ENCODE measurements at places on chromosomes 3 and 15. TPM values are rescaled to one million over a fixed set of nuclear protein-coding genes. Genes with fewer than 3 reads are reported as not detected.

EFL1 gene
- total RNA-seq = 18.6 TPM

COL7A1 gene
- 0.84 TPM for total RNA-seq

TXNRD3 gene
- 3.1 TPM for total RNA-seq

NR2E3 gene
- not detected for total RNA-seq

KLF13 gene
- 115 TPM for total RNA-seq

SLC38A3 gene
- total RNA-seq = not detected

DNA sequence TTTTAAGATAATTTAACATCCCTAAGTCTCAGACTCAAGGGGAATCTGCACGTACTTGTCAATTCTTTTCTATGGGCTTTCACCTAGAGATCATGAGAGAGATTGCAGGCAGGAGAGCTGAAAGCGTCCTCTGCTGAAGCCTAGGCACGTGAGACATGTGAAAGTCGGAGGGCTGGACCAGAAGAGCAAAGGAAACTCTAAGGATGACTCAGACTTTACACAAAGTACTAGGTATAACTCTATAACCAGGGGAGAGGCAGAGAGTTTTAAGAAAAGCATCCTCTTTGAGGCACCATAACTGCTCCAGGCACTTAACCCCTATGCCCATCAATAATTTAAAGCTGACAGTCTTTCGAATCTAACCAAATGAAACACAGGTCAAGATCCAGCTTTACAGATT lies 436.6 kb downstream of the VGLL3 start:
- no peaks in the 10 kb centered on the region for H3K36me3 ChIP-seq
- DNase-seq = no peak
- no peak overlapping the region for H3K27ac ChIP-seq
- H3K4me1 ChIP-seq = no peaks in the 10 kb centered on the region
- H3K27me3 ChIP-seq = no peaks in the 10 kb centered on the region
- H3K4me3 ChIP-seq = no peak overlapping the region

DNA sequence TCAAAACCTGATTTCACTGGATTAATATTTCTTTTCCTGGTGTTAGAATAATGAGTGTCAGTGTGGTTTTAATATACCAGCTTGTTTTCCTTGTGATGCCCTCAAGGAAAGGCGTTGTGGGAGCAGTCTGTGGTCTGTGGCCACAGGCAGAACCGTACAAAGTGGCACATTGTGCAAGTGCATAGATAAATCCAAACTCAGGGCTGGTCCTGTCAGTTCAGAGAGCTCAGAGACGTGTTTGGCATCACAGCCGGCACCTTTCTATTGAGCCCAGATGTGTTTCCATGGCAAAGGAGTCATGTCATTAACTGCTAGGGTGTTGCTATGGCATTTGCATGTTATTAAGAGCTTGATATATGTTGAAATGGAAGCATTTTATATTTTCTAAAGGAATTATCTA lies 289.9 kb upstream of the RASGRP1 start:
- H3K27me3 ChIP-seq = peaks cover 17% of the 10 kb centered on the region
- no peaks in the 10 kb centered on the region for H3K4me1 ChIP-seq
- H3K4me3 ChIP-seq = no peak overlapping the region
- no peak for DNase-seq
- no peak overlapping the region for H3K27ac ChIP-seq

DNA sequence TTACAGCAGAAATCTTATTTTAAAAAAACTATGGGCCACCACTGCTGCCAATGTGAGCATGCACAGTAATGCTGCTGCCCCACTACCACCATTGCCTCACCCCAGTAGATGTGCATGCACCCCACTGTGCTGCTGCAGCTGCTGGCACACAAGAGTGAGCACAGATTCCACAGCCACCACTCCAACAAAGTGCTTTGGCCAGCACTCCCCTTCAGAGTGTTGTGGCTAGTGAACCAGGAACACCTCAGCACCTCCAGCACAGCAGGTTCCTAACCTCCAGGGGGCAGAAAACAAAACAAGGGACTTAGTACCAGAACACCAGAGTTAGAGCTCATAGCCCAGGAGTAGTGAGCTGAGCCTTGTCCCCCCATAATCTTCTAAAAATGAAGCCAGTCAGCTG lies 629.6 kb downstream of the PYDC2 start:
- DNase-seq = no peak
- no peaks in the 10 kb centered on the region for H3K4me1 ChIP-seq
- H3K4me3 ChIP-seq = no peak overlapping the region
- H3K27me3 ChIP-seq = no peaks in the 10 kb centered on the region

GRCh38 chr3:192933779-192934460 lies 16.3 kb upstream of the MB21D2 start:
- no peaks in the 10 kb centered on the region for H3K4me1 ChIP-seq
- no peaks in the 10 kb centered on the region for H3K36me3 ChIP-seq

DNA sequence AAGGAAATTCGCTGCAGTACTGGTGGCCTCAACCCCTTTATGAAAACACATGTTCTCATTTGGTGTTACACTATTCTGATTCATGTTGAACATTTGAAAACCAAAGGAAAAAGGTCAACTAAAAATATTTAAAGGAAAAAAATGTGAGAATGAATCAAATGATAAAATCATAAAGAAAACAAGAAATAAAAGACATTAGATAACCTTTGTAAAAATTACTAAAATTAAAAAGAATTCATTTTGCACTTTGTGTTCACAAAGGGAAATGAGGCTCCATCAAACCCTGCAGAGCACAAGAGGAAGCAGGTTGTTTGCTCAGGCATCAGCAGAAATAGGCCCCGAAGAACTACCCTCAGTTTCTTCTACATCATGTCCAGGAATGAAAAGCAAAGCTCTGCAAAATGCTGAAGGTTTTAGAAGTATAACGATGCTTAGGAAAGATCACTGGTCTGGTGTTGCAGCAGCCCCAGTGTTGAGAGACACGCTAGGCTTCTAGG lies 41.2 kb downstream of the MAP4 start:
- no peaks in the 10 kb centered on the region for H3K36me3 ChIP-seq
- H3K27me3 ChIP-seq = no peaks in the 10 kb centered on the region
- no peaks in the 10 kb centered on the region for H3K4me1 ChIP-seq

GRCh38 chr3:81760215-81760614 lies 1.2 kb downstream of the GBE1 start:
- no peaks in the 10 kb centered on the region for H3K27me3 ChIP-seq

DNA sequence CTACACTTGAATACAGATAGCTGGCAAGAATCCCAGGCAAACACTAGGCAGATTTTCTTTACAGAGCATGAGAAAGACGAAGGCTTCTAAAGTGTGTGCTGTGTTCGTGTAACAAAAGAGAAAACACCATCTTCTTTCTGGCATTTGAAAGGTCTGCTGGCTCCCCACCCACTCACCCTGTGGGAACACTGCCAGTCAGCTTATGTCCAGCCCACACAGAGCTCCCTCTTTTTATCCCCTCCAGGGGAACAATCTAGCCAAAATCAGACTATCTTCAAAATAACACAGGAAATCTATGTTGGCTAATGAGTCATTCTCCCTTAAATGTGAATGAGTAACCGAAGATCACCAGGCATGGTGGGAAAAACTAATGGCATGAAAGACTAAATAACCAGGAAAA lies 45.6 kb upstream of the PAQR5 start:
- no peak overlapping the region for H3K27ac ChIP-seq
- H3K27me3 ChIP-seq = no peaks in the 10 kb centered on the region
- no peak overlapping the region for H3K4me3 ChIP-seq
- DNase-seq = no peak

DNA sequence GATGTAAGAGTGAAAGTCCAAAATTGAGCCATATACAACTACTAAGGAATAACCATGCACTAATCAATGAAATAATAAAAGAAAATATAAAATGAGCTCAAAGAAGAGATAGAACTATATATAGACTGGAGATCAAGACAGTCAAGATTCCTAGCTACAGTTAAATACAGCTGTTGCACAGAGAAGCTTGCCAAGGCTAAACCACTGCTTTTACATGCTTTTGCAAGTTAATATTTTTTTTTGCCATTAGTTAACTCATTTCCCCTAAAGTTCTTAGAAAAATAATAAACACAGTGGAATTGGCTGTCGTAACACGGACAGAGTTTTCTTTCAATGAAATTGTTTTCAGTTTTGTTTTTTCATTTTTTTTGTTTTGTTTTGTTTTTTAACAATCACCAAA lies 123.0 kb downstream of the VGLL3 start:
- no peak overlapping the region for H3K4me3 ChIP-seq
- H3K4me1 ChIP-seq = no peaks in the 10 kb centered on the region
- DNase-seq = no peak
- H3K36me3 ChIP-seq = no peaks in the 10 kb centered on the region
- H3K27ac ChIP-seq = no peak overlapping the region
- H3K27me3 ChIP-seq = no peaks in the 10 kb centered on the region

DNA sequence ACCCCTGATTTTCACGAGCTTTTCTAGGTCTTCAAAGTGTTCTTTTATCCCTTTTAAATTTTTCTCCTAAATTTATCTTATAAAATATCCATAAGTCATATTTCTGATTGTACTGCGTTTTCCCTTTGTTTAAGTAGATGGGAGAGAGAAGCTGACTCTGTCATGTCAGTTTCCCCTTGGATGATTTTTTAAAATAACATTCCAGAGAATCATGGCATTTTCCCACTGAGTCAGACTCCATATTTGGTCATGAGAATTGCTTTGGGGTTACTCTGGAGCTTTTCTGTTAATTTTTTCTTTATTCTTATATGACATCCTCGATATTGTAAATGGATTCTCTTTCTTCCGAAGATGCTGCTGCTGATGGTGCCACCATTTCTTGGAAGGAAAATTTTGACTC lies 28.6 kb upstream of the UMPS start:
- H3K4me1 ChIP-seq = no peaks in the 10 kb centered on the region
- H3K4me3 ChIP-seq = no peak overlapping the region
- no peak for DNase-seq
- H3K36me3 ChIP-seq = no peaks in the 10 kb centered on the region
- H3K27ac ChIP-seq = no peak overlapping the region

- no peak overlapping the region for H3K27ac ChIP-seq
- H3K4me3 ChIP-seq = no peak overlapping the region
- no peaks in the 10 kb centered on the region for H3K27me3 ChIP-seq
- DNase-seq = no peak
- peaks cover 7% of the 10 kb centered on the region for H3K4me1 ChIP-seq
Measured at GRCh38 chr3:16056217-16056616, 118.3 kb upstream of the GALNT15 start.

GRCh38 chr3:50355829-50356552 lies 3.3 kb downstream of the TMEM115 start:
- peak overlapping the region; percentile 13 for H3K27ac ChIP-seq
- no peak for DNase-seq
- H3K36me3 ChIP-seq = peaks cover 18% of the 10 kb centered on the region
- peaks cover 54% of the 10 kb centered on the region for H3K4me1 ChIP-seq
- no peaks in the 10 kb centered on the region for H3K27me3 ChIP-seq
- H3K4me3 ChIP-seq = no peak overlapping the region

DNA sequence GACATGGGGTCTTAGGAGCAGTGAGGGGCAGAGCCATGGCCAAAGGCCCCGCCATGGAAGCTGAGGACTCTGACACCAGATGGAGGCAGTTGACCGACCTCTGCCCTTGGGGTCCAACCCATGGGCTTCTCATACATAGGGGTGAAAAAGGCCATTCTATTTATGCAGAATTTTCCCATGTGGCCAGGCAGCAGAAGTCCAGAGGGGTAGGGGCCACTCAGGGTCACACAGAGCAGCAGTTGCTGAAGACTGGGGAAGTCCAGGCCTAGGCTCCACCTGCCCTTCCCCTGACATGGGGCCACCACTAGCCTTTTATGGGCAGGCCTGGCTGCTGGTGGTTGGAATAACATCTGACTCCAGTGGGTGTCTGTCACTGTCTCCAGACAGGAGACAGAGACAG lies 6.4 kb downstream of the PRSS50 start:
- no peak for DNase-seq
- no peak overlapping the region for H3K27ac ChIP-seq
- H3K36me3 ChIP-seq = no peaks in the 10 kb centered on the region
- no peaks in the 10 kb centered on the region for H3K4me1 ChIP-seq

- H3K4me1 ChIP-seq = no peaks in the 10 kb centered on the region
- no peak for DNase-seq
- H3K36me3 ChIP-seq = peaks cover 22% of the 10 kb centered on the region
- no peak overlapping the region for H3K4me3 ChIP-seq
Measured at GRCh38 chr15:99993262-99993661, 260.0 kb upstream of the LYSMD4 start.

DNA sequence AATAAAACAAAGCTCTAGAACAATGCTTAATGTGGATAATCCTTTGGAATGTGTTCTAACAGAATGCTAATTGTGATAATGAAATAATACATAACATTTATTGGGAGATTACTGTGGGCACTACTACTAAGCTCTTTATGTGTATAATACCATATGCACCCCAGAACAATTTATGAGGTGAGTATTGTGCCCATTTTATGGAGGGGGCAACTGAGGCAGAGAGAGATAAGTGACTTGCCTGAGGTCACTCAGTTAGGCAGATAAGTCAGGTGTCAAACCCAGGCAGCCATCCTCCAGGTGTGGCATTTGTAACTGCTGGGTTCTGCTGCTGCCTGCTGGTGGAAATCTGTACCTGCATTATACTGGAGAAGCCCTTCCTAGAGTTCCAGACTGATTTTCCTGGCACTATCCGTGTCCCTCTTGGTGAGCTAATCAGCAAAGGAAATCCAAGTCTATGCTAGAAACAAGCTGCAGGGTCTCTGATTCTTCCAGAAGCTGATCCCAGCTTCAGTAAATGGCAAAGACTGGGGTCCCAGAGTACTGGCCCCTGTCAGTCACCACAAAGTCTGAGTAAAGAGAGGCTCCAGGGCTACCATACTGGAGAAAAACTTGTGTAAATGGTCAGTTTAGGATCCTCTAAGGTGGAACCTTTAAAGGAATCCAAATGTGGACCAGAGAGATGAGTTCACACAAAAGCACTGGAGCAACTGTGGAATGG lies 22.6 kb upstream of the RBP1 start:
- H3K36me3 ChIP-seq = no peaks in the 10 kb centered on the region
- no peaks in the 10 kb centered on the region for H3K4me1 ChIP-seq
- H3K4me3 ChIP-seq = no peak overlapping the region
- no peak overlapping the region for H3K27ac ChIP-seq

DNA sequence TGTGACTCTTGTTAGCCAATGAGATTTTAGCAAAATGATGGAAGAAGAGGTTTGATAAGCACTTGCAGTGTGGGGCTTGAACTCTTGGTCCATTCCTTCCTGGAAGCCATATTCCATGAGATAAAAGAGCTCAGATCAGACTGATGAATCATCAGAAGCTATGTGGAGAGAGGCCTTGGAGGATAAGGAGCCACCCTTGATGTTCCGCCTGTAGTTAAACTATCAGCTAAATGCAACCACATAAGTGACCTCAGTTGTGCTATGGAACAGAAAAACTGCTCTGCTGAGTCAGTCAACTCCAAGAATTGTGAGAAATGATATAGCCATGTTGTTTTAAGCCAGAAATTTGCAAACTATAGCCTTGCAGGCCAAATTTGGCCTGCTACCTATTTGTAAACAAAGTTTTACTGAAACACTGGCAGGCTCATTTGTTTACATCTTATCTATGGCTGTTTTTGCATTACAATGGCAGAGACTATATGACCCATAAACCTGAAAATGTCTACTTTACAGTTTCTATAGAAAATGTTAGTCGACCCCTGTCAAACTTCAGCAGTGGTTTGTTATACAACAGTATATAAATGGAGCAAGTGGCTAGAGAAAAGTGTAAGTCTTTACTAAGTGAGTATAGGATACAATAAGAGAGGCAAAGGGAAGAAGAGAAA lies 27.6 kb upstream of the GAP43 start:
- H3K27ac ChIP-seq = no peak overlapping the region
- DNase-seq = no peak
- H3K4me3 ChIP-seq = no peak overlapping the region
- peaks cover 8% of the 10 kb centered on the region for H3K27me3 ChIP-seq

GRCh38 chr3:149579838-149580542 lies 77.8 kb downstream of the WWTR1 start:
- H3K27me3 ChIP-seq = peaks cover 26% of the 10 kb centered on the region
- no peak overlapping the region for H3K27ac ChIP-seq
- no peaks in the 10 kb centered on the region for H3K36me3 ChIP-seq
- DNase-seq = peak; percentile 6

- H3K4me1 ChIP-seq = no peaks in the 10 kb centered on the region
- H3K4me3 ChIP-seq = no peak overlapping the region
- H3K36me3 ChIP-seq = no peaks in the 10 kb centered on the region
- no peak overlapping the region for H3K27ac ChIP-seq
- no peak for DNase-seq
Measured at GRCh38 chr3:13517253-13517977, 31.5 kb upstream of the FBLN2 start.

All from activated naive CD4-positive, alpha-beta T cell treated with anti-CD3 and anti-CD28 coated beads for 36 hours (primary cell).